ENCODE measurements at places on chromosomes 16 and 17.

DNA sequence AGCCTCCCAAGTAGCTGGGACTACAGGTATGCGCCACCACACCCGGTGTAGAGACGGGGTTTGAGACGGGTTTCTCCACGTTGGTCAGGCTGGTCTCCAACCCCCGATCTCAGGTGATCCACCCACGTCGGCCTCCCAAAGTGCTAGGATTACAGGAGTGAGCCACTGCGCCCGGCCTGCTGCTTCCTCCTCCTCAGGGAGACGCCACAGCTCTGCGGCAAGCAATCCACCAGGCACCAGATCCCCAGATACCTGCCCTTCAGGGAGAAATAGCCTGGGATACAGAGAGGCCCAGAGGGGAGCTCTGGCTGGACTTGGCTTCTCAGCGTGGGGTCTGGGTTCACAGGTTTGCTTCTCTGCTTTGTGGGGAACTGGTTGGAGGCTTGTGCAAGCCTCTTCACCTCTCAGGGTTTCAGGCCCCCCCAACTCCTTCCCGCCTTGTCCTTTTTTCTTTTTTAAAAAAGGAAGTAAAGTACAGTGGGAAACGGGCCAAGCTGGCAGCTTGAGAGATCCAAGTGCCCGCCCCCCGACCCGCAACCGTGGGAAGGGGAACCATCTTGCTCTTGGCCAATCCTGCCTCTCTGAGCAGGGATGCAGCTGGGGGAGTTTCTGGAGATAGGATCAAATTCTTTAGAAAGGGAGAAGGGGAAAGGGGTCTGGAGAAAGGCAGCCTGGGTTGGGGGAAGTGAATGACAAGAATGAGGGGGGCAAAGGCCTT, 2.6 kb upstream of the SPHK1 start:
- no peak for DNase-seq

GRCh38 chr16:11234884-11235702, 20.9 kb downstream of the SOCS1 start:
- no peak for DNase-seq

- DNase-seq = peak; percentile 46
These were observed 556 bp upstream of the SPNS1 start for GRCh38 chr16:28974007-28974436.

GRCh38 chr17:61444831-61445230, 7.4 kb upstream of the TBX4 start:
- DNase-seq = no peak

DNA sequence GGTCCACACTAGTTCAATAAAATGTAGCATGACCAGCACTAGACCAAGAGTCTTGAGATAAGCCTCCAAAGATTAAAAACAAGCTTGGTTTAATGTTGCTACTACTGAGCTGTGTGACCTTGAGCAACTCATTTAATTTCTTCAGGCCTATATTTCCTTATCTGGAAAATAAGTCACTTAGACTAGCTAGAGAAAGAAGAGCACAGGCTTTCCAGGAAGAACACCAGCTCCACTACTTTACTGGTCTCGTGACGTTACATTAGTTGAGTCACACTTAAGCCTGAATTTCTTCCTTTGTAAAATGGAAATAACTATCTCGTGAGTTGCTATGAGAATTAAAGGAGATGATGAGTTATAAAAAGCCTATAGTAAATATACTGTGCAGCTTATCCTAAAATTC, 5.4 kb downstream of the HELZ start:
- DNase-seq = no peak

GRCh38 chr16:66130296-66130905, 236.1 kb upstream of the CDH5 start:
- DNase-seq = no peak

DNA sequence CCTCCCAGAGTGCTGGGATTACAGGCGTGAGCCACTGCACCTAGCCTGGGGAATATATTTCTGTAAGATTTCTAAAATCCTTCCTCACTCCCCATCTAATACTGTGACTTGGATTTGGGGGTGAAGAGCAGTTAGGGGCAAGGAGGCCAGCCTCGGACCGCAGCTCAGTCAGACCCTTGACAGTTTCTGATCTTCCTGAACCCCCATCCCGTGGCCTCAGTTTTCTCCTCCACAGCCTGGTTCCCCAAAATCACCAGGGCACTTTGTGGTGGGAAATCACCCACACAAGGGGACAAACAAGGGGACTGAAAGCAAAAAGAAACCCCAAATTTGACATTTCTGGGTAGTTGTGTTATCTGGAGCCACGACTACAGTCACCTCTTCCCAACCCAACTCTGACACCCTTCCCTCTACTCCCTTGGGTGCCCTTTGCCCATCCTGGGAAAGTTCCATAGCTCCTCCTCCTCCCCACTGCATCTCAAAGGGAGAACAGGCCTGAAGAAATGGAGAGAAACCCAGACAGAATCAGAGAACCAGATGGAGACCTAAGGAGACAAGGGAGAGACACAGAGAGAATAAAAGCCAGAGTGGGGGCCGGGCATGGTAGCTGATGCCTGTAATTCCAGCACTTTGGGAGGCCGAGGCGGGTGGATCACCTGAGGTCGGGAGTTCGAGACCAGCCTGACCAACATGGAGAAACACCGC, 2.8 kb upstream of the STAT5A start:
- DNase-seq = peak; percentile 9

GRCh38 chr16:10769381-10769780, 25.7 kb downstream of the NUBP1 start:
- no peak for DNase-seq

GRCh38 chr17:38431346-38432145, 3.3 kb downstream of the ARHGAP23 start:
- DNase-seq = no peak
